ENCODE measurements at places on chromosomes 5 and 9. TPM values are rescaled to one million over a fixed set of nuclear protein-coding genes. Genes with fewer than 3 reads are reported as not detected.

GRCh38 chr5:109374625-109375024 is 35.1 kb downstream of the PJA2 start:
- no peak for DNase-seq

GRCh38 chr5:138950421-138951031 is 75.4 kb upstream of the LRRTM2 start:
- no peak for DNase-seq

- DNase-seq: no peak
Observed at GRCh38 chr5:168187614-168188013, 103.8 kb upstream of the WWC1 start.

DNA sequence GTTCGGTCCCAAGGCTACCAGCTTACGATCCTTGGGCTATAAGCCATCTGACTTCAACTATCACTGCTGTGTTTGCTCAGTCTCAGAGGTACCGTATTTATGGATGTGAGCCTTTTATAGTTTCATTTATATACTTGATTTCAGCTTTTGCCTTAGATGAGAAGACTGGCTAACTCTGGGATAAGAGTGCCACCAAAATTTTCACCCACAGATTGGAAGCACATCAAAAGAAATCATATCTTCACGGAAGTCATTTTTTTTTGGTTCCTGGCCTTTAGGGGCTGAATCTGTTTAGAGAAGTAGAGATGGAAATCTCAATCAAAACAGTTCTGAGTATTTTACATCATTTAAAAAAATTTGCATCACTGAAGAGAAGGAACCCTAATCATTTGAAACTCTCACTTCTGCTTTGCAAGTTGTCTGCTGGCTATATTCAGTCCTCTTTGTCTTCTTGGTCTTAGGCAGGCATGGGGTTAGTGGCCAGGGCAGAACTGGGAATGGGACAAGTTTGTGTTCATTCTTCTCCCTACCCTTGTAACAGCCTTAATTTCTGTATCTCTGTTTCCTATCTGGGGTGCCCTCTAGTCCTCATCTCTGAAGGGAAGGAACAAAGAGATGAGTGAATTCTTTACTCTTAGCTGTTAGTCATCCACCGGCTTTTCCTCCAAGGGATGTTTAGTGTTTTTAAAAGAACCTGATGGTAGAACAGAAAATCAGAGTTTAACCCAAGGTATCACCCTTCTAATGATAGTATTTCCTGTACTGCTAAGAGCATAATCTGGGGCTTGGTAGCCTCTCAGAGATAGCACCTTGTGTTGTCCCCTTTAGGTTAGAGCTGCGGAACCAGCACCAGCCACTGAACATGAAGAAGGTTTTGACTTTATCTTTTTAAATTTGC is 14.1 kb upstream of the TNFAIP8 start:
- no peak for DNase-seq

- no peak for DNase-seq
Observed at GRCh38 chr5:9715891-9716335, 85.8 kb upstream of the TAS2R1 start.

SHOC1 gene
- not detected for total RNA-seq

PDLIM4 gene
- total RNA-seq: 0.64 TPM

Measured in activated naive CD8-positive, alpha-beta T cell treated with anti-CD3 and anti-CD28 coated beads, Interleukin-2, amount 10 ng/mL, durations not matched to agents 7 days and 5 days (primary cell).